ENCODE measurements at places on chromosomes 5 and 9.

GRCh38 chr9:113578882-113579282 lies 115.4 kb downstream of the RGS3 start:
- DNase-seq = peak; percentile 68

DNA sequence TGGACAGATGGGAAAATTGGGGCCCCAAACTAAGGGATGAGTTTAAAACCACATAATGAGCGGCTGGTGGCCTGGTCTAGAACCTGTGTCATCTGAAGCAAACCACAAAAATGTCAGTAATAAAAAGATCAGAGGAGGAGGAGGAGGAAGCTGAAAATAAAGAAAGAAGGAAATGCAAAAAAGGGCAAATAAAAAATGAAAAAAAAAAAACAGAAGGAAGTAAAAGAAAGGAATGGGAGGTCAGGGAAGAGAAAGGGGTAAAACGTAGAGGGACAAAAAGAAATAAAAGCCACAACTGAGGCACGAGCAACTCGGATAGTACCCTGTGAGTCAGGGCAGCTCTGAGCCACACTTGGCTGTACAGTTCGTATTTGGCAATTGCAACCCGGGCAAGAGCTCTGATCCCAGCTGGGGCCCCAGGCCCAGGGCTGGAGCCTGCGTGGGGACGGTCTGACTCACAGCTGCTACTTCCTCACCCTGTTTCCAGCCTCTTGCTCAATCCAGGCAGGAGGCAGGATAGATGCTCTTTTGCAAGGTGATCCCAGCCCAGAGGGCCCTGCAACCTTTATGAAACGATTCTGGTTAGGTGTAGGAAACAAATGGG lies 137.9 kb upstream of the TRIM32 start:
- DNase-seq = no peak

DNA sequence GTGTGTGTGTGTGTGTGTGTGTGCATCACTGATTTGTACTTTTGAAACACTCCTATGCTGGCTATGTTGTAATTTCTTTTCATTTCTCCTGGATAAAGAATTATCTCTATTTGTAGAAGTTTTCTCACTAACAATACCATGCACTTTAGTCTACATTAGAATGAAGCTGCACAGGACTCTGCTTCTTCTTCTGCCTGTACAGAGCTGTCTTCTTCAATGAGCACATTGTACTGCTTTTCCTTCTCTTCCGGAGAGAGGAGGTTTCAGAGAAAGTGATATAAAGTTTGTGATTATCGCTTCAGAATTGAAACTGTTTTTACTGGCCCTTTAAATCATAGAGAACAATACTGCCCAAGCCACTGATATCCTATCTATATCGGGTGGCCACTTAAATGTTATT lies 677.0 kb downstream of the NR2F1-AS1 start:
- DNase-seq = no peak

DNA sequence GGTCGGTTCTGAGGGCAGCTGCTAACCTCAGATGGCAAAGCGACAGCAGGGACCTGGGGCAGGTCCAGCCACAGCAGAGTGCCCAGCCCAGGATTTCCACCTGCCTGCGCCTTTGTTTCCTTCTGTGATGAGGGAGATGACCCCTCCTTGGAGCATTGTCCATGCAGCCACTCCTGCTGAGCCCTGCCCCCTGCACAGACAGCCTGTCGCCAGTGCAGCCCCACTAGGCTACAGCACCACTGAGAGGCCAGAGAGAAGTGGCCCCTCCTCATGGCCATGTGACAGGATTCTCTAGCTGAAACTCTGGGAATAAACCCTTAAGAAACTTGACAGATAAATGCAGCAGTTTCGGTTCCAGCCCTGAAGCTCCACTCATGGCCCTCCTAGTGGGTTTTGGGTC lies 10.5 kb upstream of the MRNIP start:
- no peak for DNase-seq

GRCh38 chr9:98883276-98883675 lies 60.4 kb upstream of the COL15A1 start:
- DNase-seq = no peak

DNA sequence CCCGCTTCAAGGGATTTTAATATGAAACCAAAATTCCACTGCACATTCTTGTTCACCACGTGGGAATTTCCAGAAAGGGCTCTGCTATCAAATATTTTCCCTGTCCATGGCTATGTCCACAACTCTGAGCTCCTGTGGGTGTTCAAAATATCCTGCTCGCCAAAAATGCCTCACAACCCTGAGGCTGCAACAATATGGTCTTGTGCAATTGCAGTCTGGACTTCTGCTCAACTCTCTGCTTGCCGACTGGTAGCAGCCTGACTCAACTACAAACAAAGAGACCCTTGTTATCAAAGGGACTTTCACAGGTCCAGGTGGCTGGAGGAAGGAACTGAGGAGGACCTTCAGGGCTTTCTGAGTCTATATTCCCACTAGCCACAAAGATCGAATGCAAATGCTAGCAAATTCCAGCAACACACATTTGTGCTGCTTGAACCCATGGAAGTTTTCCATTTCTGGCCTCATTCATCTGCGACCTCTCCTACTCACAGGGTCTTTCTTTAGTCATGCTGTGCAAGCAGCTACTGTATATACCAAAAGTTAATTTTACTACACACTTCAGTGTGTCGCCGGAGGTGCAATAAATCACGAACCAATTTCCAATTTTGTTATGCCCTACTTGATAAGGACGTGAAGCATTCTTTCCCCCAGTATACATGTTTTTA lies 169.2 kb upstream of the SLC30A5 start:
- no peak for DNase-seq

DNA sequence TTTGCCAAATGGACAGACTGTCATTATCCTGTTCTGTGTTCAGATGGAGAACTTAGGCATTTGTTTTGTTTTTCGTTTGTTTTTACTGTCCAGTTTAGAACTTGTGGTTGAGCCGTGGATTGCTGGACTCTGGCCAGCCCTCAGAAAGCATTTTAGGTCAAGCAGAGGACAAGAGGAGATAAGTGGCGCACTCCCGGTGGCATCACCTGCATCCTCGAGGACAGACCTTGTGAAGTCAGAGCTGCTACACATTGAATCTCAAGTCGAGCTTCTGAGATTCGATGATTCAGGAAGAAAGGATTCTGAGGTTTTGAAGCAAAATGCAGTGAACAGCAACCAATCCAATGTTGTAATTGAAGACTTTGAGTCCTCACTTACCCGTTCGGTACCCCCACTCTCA lies 8.9 kb downstream of the MTRR start:
- no peak for DNase-seq

DNA sequence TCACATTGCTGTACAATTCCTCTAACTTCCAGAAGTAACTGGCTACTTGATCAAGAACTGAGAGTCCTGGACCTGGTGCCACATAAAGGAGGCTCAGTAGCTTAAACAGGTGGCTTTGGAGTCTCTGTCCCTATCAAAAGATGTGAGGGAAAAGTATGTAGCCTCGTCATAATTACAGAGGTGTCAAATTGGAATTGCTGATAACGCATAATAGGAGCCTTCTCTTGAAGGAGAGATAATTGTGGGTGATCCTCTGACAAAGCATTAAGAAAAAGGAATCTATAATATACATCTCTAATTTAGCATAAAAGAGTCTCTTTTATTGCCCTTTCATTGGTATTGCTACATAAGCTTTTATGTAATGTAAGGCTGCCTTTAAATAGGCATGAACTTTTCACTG lies 1246.4 kb upstream of the CDH9 start:
- no peak for DNase-seq

DNA sequence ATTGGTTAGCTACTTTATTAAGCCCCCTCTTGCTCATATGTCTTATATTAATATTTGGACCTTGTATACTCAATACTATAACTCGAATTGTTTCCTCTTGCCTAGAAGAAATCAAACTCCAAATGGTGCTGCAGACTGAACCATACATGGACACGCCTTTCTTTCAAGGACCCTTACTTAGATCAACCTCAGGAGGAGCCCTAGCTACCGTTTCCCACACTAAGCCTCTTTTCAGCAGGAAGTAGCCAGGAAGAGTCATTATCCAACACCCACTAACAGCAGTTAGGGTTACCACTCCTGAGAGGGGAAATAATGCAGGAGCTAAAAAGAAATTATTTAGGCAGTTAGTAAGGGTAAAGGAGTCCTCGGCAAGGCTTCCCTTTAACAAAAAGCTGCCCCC lies 243.8 kb upstream of the PUM3 start:
- no peak for DNase-seq

GRCh38 chr5:39176759-39177630 lies 42.4 kb downstream of the FYB1 start:
- peak; percentile 44 for DNase-seq

GRCh38 chr5:133338504-133339355 lies 273.6 kb downstream of the FSTL4 start:
- DNase-seq = no peak

GRCh38 chr9:106358331-106358730 lies 504.6 kb upstream of the ZNF462 start:
- DNase-seq = no peak

DNA sequence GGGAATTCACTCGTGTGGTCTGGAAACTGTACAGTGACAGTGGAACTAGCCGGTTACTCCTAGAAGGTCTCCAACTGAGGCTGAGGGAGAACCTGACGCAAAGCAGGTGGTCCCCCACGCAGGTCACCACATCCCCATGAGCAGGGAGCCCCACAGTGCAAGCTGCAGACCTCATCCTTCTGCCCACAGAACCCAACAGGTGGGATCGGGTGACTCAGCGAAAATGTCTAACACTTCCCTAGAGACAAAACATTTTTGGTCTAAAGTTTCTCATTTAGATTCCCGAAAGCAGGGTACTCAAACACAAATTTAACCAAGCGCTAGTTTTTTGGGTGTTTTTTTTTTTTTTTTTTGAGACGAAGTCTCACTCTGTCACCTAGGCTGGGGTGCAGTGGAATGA lies 62.4 kb upstream of the RETREG1 start:
- DNase-seq = no peak

- no peak for DNase-seq
These were observed 345 bp upstream of the PRRC1 start for GRCh38 chr5:127517110-127517479.

- no peak for DNase-seq
These were observed 42.2 kb downstream of the OSMR start for GRCh38 chr5:38888041-38888440.

DNA sequence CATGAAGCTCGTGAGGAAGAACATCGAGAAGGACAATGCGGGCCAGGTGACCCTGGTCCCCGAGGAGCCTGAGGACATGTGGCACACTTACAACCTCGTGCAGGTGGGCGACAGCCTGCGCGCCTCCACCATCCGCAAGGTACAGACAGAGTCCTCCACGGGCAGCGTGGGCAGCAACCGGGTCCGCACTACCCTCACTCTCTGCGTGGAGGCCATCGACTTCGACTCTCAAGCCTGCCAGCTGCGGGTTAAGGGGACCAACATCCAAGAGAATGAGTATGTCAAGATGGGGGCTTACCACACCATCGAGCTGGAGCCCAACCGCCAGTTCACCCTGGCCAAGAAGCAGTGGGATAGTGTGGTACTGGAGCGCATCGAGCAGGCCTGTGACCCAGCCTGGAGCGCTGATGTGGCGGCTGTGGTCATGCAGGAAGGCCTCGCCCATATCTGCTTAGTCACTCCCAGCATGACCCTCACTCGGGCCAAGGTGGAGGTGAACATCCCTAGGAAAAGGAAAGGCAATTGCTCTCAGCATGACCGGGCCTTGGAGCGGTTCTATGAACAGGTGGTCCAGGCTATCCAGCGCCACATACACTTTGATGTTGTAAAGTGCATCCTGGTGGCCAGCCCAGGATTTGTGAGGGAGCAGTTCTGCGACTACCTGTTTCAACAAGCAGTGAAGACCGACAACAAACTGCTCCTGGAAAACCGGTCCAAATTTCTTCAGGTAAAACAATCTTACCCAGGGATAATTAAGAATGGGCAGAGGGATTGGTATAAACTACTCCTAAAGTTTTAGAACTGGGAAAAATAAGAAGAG lies 12.9 kb downstream of the ITGA1 start:
- DNase-seq = peak; percentile 15

DNA sequence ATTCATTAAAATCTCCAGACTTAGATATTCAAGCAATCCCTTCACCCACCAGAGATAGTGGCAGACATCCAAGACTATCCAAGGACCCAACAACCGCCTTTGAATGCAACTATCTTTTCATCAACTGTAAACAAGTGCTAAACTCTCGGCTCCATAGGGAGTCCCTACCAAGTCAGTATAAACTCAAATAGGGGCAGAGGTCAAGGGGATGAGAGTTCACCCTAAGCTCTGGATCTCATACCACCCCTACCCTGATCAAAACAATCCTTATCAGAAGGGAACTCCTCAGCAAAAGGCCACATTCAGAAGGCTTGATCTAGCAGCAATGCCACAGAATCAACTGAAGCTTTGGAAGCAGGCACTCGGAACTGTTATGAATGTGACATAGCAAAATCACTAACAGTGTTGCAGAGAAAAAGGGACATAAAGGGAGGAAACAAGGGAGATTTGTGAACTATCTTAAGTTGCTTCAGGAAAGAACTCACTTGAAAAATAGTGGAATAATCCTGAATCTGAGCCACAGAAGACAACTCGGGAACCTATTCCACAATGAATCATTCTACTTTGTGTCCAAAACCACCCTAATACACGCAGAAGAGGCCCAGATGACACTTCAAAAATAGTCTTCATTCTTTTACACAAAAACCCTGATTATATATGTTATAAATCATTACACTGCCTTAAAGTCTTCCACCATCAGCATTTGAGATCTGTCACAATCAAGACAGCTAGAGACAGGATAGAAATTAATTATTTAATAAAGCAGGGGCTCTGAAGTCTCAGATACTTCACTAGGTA lies 49.8 kb downstream of the NR6A1 start:
- no peak for DNase-seq

DNA sequence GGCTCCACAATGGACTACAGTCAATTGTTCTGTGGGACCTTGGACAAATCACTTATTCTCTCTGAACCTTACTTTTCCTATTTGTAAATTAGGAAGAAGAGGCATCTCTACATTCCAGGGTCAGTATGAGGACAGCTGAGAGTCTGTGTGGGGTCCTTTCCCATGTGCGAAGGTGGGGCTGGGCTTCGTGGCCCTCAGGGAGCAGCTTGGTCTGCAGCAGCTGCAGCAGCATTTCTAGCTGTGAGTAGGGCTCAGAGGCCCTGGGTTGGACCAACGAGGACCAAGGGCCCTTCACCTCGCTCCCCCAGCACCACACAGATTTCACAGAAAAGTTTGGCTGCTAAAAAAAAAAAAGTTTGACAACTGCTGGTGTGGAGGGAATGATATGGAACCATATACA lies 9.4 kb upstream of the DDX41 start:
- no peak for DNase-seq

DNA sequence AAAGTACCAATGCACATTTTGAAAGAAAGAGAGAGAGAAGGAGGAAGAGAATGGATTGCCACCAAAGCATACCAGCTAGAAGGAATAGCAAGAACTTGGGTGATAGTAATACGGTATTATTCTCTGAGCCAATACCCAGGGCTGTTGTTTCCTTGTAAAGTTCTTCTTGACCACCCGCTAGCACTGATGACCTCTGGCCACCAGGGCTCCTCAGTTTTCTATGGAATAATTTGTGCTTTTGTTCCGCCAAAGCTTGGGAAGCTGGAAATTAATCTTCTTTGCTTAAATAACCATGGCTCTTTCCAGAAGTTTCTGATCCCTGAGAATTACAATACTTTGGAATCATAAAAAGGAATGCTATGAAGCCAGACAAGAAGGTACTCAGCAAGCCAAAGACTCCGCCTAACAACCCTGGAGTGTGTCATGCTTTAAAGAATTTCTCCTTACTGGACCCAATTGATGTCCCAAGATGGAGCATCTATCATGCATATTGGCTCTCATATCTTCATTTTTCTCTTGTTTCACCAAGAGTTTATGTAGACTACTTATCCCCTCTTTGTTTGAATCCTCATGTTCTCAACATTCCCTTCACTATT lies 29.8 kb downstream of the OR2K2 start:
- no peak for DNase-seq

GRCh38 chr9:21802418-21803000 lies at the start of gene MTAP:
TSS of gene MTAP (plus strand) at chr9:21802636. CDS start at chr9:21802749, 113 bp downstream.
- DNase-seq = peak; percentile 62

- no peak for DNase-seq
These were observed 81.7 kb upstream of the SPTLC1 start for GRCh38 chr9:92196909-92197308.

All from naive thymus-derived CD4-positive, alpha-beta T cell (primary cell).